ENCODE measurements at places on chromosomes 11 and 22.

- no peak for DNase-seq
Measured at GRCh38 chr22:37318364-37319109, 36.2 kb downstream of the CYTH4 start.

- DNase-seq = no peak
Measured at GRCh38 chr11:34492806-34493414, 20.7 kb downstream of the ELF5 start.

- no peak for DNase-seq
Measured at GRCh38 chr11:119323532-119324033, 6.7 kb upstream of the MCAM start.

- no peak for DNase-seq
Measured at GRCh38 chr11:22192642-22193347, at the start of gene ANO5. TSS of gene ANO5 (plus strand) at chr11:22193085. CDS start at chr11:22193493, 408 bp downstream.

DNA sequence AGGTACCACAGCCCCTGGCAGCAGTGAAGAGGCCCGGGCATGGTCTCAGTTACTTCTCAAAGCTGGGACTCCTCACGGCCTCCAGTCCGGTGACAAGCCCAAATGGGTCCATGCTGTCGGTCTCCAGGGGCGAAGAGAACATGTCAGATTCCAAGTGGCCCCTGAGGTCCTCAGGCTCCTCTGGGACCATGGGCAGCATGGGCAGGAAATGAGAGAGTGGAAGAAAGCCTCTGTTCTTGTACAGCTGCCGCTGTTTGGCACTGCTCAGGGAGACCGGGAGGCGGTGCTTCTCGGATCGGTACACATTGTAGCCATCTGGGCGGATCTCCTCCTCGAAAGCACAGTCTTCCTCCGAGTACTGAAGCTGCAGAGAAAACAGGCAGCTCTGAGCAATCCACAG, 4.6 kb downstream of the FGF19 start:
- no peak for DNase-seq

GRCh38 chr11:126328444-126328843, 24.6 kb downstream of the DCPS start:
- no peak for DNase-seq
